ENCODE measurements at places on chromosomes 1 and 21. TPM values are rescaled to one million over a fixed set of nuclear protein-coding genes. Genes with fewer than 3 reads are reported as not detected.

KLHDC9 gene
- total RNA-seq, result 21.9 TPM

PLEKHN1 gene
- 2.0 TPM for total RNA-seq

RPF1 gene
- total RNA-seq, result 82.5 TPM

EYA3 gene
- total RNA-seq, result 26.6 TPM

SERTAD4 gene
- total RNA-seq, result 8.7 TPM

SLC25A34 gene
- 0.70 TPM for total RNA-seq

SMAP2 gene
- 12.4 TPM for total RNA-seq

RSPO1 gene
- 0.14 TPM for total RNA-seq

ZNF593OS gene
- total RNA-seq, result not detected

IPO9 gene
- total RNA-seq, result 57.6 TPM

ZBTB37 gene
- total RNA-seq, result 6.1 TPM

C1orf94 gene
- 11.8 TPM for total RNA-seq

SPRR5 gene
- total RNA-seq, result not detected

INKA2 gene
- total RNA-seq, result 1.1 TPM

TSHB gene
- not detected for total RNA-seq

FAM72B gene
- 32.4 TPM for total RNA-seq

MSH4 gene
- 0.24 TPM for total RNA-seq

GPA33 gene
- 0.69 TPM for total RNA-seq

MAP1LC3C gene
- total RNA-seq, result 1.3 TPM

KRTAP21-2 gene
- total RNA-seq, result not detected

BGLAP gene
- 2.7 TPM for total RNA-seq

NBPF4 gene
- not detected for total RNA-seq

CROCC gene
- total RNA-seq, result 59.5 TPM

RHBG gene
- 0.69 TPM for total RNA-seq

ITLN2 gene
- total RNA-seq, result 2.7 TPM

LCE3D gene
- total RNA-seq, result not detected

SPRR2F gene
- total RNA-seq, result not detected

GRIK1 gene
- total RNA-seq, result not detected

PRRC2C gene
- total RNA-seq, result 68.7 TPM

LTN1 gene
- total RNA-seq, result 22.0 TPM

AIRE gene
- 0.31 TPM for total RNA-seq

TOR3A gene
- total RNA-seq, result 29.7 TPM

ZNF648 gene
- total RNA-seq, result 0.21 TPM

FCGR3A gene
- not detected for total RNA-seq
